ENCODE measurements at places on chromosomes 7 and 10.

- no peak for DNase-seq
Observed at GRCh38 chr10:103828587-103829197, 26.7 kb downstream of the SH3PXD2A start.

DNA sequence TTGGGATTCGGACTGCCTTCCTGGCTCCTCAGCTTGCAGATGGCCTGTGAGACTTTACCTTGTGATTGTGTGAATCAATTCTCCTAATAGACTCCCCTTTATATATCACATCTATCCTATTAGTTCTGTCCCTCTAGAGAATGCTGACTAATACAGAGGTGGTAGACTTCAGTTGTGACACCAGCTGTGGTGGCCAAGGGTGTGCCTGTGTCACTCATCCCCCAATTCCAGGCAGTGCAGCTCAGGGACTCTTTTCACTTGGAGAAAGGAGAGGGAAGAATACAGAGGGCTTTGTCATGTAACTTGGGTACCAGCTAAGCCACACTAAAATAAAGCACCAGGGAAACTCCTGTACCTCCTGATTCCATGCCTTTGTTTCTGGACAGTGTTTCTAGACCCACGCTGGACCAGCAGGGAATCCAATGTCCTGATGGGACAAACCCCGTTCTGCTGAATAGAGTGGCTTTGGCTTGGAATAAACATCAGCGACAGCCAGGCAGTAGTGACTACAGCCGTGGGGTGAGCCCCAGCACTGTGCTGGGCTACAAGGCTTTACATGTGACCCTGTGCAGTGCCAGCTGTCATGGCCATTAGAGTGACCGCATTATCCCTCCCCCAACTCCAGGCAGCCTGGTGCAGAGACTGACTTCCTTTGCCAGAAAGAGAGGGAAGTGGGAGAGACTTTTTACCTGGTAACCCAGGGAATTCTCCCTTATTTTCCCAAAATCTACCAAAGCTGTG is 233.6 kb downstream of the ANK3 start:
- DNase-seq = no peak

- DNase-seq = peak; percentile 63
Observed at GRCh38 chr10:71713135-71714030, 6.2 kb downstream of the C10orf105 start.

DNA sequence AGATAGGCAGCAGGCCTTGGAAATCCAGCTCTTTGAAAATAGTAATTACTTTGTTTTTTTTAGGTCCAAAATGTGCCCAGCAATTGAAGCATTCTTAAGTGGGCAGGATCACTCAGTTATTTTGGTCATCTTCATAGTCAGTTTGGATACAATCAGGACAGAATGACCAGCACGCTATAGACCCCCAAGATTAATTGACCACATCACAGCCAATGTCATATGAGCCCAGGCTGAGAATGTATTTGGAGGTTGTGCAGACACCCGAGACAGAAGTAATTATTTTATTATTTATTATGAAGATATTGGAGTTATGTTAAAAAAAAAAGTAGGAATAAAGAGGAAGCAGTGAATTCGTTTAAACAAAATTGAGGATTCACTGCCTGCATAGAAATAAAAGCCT is 93.3 kb upstream of the PFKP start:
- no peak for DNase-seq

- peak; percentile 26 for DNase-seq
Observed at GRCh38 chr7:139725858-139726484, 51.8 kb downstream of the HIPK2 start.

DNA sequence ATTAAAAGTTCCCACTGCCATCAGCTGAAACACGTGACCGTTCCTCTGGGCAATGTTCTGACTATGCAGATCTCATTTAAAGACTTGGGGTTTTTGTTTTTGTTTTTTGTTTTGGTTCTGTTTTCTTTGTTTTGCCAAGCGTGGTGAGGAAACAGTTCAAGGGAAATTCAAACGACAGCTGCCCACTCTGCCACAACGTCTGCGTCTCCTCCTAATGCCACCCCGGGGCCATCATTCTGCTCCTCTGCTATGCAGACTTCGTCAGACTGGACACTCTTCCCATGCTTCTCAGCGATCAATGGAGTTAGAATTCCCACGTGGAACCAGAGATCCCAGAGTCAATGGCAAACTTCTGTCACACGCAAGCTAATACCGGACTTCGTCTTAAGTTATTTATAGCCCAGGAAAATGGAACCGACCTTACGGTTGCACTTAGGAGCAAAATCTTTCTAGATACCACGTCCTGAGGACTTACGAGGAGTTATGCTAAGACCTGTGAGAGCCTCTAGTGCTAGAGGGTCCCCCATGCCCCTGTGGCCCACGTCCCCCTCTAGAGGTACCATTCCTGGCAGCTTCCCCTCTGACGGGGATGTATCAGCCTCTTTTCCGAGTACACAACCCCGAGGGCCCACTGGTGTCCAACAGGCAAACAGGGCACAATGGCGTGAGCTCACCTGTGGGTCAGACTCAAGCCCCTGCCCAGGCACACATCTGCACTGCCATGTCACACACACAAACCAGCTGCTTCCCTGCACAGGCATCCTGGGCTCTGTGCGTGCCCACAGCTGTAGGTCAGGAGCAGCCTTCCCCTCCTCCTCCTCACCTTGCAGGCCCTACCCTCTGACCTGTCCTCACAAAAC is 24.4 kb downstream of the EBF3 start:
- DNase-seq = no peak

DNA sequence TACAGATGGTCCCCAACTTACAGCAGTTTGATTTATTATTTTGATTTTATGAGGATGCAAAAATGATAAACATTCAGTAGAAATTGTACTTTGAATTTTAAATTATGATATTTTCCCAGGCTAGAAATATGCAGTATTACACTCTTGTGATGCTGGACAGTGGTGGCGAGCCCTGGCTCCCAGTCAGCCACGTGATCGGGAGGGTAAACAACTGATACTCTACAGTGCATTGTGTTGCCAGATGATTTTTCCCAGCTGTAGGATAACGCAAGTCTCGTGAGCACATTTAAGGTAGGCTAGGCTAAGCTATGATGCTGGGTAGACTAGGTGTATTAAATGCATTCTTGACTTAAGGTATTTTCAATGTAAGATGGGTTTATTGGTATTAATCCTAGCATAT is 865.2 kb downstream of the SORCS3 start:
- DNase-seq = no peak

DNA sequence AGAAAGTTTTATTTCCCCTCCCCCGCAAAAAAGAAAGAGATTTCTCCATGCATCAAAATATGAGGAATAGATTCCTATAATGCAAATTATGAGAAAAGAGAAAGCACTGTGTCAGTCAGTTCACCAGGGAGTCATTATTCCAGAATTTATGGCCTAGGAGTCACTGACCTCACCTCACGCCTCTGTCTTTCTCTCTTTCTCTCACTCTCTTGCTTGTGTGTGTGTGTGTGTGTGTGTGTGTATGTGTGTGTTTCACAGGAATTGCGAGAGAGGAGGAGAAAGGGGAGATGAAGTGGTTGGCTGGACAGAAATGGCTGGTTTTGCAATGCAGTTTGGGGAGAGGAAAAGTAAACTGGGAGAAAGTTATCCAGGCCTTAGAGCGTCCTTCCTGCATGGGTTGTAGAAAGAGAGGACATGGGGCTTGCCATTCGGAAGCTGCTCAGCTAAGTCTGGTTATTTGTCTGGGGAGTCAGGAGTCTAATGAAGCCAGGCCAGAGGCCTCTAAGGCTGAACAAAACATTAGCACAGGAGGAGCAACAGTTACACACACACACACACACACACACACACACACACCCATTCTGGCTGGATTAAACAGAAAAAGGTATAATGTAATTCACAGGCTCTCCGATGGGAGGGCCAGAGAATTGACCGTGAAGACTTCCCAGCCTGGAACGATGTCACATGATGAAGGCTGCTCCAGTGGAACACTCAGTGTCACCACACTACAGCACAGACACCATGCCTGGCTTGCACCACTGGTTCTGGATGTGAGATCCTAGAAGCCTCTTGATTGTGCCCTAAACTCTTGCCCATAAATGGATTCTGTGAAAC is 12.8 kb upstream of the FFAR4 start:
- DNase-seq = no peak

GRCh38 chr7:73891178-73891885 is 30.4 kb downstream of the TMEM270 start:
- DNase-seq = no peak

GRCh38 chr10:129900825-129901224 is 63.2 kb downstream of the EBF3 start:
- no peak for DNase-seq

DNA sequence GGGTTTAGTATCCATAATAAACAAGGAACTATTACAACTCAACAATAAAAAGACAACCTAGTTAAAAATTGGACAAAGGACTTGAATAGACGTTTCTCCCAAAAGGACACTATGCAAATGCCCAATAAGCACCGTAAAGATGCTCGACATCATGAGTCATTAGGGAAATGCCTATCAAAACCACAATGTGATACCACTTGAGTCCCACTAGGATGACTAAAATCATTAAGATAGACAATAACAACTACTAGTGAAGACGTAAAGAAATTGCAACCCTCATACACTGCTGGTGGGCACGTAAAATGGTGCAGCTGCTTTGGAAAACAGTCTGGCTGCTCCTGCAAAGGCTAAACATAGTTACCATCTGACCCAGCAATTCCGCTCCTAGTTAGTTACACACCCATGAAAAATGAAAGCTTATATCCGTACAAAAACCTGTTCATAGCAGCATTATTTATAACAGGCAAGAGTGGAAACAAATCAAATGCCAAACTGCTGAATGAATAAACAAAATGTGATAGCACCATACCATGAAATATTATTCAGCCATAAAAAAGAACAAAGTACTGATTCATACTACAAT is 17.3 kb downstream of the CCDC3 start:
- no peak for DNase-seq

DNA sequence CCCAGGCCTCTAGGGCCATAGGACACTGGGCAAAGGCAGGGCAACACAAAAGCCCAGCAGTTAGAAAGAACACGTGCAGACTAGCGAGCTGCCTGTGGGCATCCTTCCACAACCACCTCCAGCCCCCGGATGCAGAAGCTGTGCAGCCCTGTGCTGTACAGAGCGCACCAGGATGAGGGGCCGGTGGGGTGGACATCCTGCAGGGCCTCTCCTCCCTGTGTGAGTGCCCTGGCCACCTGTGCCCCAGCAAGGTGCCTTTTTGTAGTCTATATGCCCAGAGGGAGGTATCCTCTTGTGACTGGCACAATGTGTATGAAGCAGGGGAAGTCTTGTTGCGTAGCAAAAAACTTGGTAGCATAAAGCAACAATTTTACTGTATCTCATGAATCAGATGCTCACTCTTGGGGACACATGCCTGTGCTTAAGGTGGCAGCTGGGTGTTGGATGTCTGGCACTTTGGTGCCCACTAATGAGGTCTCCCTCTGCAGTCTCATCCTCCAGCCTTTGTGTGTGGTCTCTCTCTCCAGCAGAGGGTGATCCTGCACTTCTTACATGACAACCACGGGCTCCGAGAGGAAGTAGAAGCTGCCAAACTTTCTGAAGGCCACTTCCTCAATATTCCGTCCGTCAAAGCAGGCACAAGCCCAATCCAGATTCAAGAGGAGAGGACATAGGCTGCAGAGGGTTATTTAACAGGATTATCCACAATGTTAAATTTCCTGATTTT is 8.7 kb downstream of the NCAPG2 start:
- peak; percentile 74 for DNase-seq

DNA sequence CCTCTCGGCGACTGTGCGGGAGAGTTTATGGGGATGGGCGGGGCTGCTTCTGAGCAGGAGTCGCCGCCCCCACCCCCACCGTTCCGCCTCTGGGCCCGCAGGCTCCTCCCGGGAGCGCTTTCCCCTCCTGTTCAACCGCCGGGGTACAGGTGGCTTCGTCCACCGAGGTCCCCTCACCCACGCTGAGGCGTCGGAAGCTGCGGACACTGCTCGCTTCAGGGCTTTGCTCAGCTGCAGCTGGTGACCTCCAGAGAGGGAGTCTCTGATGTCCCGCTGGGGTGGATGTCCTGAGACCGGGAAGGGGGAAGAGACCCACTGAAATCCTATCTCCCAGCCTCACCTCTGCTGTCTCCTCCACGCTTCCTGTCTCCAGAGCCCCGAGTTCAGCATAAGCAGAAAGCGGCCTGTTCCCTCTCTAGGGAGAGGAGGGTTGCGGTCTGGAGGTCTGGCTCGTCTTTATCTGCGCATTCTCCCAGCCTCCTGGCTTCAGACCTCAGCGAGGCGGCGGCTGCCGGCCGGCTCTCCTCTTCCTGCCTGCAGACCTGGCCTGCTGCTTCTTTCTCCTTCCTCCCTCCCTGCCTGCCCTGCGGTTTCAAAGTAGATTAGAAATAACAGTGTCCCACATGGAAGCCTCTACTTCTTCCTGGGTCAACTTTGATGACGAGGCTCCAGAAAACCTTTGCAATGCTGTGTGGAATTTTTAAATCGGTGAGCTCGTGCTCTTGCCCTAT is 1.8 kb downstream of the CYP2E1 start:
- DNase-seq = no peak

- no peak for DNase-seq
Observed at GRCh38 chr7:120941856-120942255, 8.7 kb upstream of the ING3 start.

DNA sequence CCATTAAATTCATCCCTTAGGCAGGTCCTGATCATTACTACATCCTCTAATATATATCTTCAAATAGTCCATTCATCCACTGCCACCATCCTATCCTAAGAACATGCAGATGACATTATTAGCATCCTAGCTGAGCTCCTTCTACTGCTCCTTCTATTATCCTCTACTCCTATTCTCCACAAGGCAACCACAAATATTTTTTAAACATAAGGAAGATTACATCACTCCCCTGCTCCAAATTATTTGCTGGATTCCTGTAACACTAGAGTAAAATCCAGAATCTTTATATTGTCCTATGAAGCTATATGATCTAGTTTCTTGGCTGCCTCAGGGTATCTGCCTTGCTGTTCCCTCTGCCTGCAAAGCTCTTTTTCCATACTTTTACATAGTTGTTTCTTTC is 176.3 kb upstream of the SLC26A5 start:
- DNase-seq = no peak

DNA sequence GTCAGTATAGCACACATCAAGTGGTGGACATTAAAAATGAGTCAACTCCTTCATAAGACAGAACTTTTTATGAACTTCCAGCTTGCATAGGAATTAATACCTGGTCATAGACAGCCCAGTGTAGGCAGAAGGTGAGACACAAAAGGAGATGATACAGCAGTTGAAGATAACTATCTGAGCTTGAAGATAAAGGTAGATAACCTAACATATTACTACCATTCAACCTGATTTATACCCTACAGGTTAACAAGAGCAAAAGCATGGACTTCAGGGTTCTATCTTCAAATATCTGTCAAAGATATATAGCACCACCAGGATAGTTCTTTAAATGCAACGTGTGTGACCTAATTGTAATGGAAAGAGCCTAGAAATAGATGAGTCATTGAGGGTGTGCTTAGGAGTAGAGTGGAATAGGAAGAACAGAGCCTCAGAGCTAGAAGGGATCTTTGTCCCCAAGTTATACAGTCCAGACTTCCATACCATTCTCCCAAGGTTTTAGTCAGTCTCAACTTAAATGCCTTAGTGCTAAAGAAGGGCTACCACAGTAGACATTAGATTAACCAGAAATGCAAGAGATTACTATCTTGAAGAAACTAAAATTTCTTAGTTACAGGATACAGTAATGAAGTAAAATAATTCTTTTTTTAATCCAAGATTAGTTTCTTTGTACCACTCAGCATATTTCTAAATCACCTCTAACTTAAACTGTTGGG is 9.2 kb downstream of the ZNF800 start:
- no peak for DNase-seq

GRCh38 chr7:151552352-151553028 is 32.8 kb upstream of the RHEB start:
- no peak for DNase-seq

- no peak for DNase-seq
Observed at GRCh38 chr7:12765431-12766100, 78.1 kb downstream of the ARL4A start.
